NCI-H2171 (cell line): ENCODE measurements at places on chromosomes 5 and 9.
A peak's percentile ranks its signal among the peaks of the same experiment; 100 is the strongest.

GRCh38 chr5:43156388-43156787, 35.6 kb upstream of the NIM1K start:
- no peak for DNase-seq

DNA sequence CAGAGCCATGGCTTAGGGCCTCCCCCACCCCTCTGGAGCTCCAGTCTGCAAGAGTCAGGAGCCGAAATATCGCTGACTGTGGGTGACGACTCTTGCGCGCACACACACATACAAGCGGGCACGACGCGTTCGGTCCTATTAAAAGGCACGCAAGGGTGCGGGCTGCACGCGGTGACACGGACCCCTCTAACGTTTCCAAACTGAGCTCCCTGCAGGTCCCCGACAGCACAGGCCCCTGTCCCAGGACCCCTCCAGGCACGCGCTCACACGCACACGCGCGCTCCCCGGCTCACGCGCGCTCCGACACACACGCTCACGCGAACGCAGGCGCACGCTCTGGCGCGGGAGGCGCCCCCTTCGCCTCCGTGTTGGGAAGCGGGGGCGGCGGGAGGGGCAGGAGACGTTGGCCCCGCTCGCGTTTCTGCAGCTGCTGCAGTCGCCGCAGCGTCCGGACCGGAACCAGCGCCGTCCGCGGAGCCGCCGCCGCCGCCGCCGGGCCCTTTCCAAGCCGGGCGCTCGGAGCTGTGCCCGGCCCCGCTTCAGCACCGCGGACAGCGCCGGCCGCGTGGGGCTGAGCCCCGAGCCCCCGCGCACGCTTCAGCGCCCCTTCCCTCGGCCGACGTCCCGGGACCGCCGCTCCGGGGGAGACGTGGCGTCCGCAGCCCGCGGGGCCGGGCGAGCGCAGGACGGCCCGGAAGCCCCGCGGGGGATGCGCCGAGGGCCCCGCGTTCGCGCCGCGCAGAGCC, at the start of gene GRIN1:
Gene GRIN1 (plus strand): TSS at position 433 of the 746 bp plus-strand sequence. CDS start 333 bp downstream, outside the sequence.
- DNase-seq: peak; percentile 46

GRCh38 chr5:160466889-160467554, 45.4 kb downstream of the PTTG1 start:
- DNase-seq: no peak

- no peak for DNase-seq
Measured at GRCh38 chr9:8863886-8864544, 1064.4 kb upstream of the DMAC1 start.

DNA sequence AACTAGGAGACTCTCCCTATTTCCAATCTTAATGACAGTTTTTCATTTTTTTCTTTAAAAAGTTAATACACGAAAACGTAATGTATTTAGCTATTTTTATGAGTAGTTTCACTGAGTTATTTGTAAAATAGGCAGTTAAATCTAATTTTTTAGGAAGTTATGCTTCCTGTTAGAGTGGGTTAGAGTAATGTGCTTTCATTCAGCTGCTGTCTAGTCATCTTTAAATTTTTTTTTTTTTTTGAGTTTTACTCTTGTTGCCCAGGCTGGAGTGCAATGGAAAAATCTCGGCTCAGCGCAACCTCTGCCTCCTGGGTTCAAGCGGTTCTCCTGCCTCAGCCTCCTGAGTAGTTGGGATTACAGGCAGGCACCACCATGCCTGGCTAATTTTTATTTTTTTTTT, 34.0 kb downstream of the CDC42SE2 start:
- no peak for DNase-seq

GRCh38 chr5:72597456-72597948, 90.3 kb upstream of the ZNF366 start:
- no peak for DNase-seq

DNA sequence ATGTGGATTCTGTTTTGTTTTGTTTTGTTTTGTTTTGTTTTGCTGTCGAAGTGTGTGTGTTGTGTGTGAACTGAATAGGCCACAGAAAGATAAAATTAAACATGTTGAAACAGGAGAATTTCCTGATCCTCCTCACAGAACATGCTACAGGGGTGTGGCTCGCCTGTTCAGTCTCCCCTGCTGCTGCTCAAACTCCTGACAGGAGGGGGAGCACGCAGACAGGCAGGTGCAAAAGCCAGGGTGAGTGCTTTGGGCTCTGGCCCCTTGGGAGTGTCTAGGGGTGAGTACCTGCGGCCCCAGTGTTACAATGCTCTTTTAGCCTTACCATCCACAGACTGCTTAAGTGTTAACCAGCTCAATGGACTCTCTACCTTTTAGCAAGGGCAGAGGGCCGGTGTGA, 473.5 kb downstream of the MAT2B start:
- no peak for DNase-seq

DNA sequence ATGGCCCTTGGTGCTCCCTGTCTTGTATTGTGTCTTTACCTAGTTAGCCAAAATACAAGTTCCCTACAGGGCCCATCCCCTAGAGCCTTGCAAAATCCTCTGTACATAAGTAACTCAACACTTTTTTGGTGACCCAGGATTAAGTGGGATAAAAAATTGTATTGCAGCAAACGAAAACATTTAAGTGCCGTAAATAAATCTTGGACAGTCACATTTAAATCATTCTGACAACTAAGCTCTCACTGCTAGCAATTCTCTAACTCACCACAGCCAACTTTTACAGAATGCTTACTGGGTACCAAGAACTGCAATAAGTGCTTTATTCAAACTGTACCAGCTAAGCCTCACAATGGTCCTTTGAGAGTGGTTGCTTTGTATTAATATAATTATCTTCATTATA, 56.6 kb downstream of the GNAQ start:
- DNase-seq: no peak

DNA sequence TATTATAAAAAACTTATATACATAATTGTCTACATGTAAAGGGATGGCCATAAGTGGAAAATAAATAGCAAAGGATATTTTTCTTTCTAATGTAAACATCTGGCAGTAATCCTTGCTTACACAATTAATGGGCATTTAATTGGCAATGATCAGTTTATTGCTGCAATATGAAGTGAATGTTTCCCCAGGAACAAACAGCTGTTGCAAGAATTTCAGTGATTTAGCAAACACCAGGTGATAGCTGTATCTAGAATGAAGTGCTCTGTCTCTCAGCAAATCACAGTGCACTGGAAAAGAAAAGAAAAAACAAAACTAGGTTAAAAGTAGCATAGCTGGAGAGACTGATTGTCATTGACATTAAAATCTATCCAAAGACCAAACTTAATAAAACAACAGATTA, 594.5 kb upstream of the ARRDC3 start:
- no peak for DNase-seq

GRCh38 chr5:39274398-39275085, 55.2 kb upstream of the FYB1 start:
- no peak for DNase-seq

GRCh38 chr9:6600006-6600405, 45.5 kb downstream of the GLDC start:
- no peak for DNase-seq

GRCh38 chr5:87826507-87826906, 413.8 kb upstream of the CCNH start:
- no peak for DNase-seq

- no peak for DNase-seq
Measured at GRCh38 chr5:115583474-115583873, 18.8 kb downstream of the TICAM2 start.

DNA sequence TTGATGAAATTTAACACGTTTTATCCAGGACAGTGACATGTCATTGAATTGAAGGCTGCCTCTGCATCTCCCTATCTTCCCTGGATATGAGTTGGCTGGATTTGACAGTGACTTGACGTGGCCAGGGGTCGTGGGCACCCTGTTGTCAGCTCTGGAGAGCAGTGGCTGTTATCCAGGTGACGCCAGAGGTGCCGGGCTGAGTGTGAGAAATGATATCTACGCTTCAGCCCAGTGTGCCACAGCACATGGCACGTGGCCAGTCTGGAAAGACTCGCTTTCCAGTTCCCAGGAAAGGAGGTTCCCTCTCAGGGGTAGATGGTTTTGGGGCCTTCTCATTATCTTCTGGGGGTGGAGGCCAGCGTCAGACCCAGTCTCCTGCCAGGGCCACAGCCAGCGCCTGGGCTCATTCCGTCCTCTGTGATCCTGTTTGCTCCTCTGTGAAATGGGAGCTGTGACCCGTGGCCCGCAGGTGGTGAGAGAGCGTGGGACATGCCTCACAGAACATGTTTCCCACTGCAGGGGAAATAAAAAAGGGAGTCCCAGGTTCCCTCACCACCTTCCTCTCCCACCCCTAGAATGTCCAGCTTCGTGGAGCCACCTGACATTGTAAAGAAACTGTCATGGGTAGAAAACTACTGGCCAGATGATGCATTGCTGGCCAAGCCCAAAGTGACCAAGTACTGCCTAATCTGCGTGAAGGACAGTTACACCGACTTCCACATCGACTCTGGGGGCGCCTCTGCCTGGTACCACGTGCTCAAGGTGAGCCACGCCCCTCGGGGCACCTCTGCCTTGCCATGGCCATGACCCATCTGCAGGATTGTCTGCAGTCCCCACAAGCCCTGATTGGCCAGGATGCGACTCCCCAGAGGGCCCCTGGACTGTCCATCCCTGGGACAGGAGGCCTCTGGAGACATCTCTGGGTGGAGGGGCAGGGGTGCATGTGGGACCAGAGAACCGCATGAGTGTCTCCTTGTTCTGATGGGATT, 76.5 kb downstream of the PHF2 start:
- DNase-seq: no peak

DNA sequence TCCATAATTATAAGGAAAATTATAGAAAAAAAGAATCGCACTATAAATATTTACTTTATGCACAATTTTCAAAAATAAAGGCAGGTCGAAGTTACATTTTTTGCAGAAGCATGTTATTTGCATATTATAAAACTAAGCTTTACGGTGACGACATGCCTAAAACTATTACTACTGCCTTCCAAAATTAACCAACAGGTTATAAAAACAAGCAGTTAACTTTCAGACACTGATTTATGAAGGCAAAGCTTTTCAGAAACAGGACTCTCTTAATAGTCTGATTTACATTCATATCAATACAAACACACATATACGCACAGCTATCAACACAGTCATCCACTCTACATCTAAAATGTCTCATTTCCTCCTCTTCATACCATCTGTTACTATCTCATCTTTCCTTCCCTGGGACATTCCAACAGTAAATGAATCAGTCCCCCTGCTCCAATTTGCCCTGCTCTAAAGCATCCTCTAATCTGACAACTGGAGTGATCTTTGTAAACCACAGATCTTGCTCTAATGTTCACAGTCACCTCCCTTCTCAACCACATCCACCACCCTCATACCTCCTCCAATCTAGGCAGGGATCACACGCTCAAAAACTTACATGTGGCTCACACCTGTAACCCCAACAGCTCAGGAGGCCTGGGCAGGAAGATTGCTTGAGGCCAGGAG, 21.6 kb downstream of the FBXW11 start:
- DNase-seq: no peak

GRCh38 chr9:98108531-98109031, 10.4 kb downstream of the TRIM14 start:
- DNase-seq: no peak

GRCh38 chr9:26863074-26863473, 29.5 kb downstream of the CAAP1 start:
- no peak for DNase-seq

DNA sequence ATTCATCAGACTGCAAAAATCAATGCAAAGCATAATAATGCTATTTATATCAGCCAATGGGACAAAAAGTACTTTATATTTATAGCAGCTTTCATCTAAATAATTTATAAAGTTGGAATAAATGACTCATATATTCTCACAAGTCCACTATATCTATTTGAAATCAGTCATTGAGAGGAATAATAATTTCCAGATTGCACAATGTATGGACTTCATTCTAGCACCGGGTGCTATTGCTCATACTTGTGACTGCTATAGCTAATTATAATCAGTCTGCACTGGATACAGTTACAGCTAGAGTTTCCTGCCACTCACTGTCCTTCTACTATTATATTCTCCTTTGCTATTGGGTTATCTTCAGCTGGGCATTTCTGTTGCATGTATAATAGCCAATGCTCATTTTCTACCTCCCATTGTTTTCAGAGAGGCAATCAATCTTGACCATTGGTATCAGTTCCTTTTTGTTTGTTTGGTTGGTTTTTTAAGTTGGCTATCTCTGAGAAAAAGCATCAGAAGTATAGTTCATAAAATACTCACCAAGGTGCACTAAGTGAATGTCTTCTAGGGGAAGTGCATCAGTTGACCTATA, 1.9 kb downstream of the CDH18 start:
- DNase-seq: no peak

DNA sequence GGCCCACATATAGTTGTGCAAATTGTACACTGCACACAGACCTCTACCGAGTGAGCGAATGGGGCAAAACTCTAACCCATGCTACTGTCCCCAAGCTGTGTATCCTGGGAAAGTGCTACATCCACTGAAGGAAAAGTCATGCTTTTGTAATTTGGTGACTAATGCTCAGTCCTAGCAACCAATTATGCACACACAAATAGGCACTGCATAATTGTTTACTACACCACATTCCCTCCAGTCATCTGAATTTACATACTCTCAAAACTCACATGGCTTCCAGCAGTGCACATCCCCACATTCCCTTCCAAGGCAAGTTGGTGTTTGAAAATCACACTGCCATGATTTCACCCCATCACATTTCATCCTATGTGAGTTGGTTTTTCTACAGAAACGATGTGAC, 125.9 kb upstream of the OSMR start:
- no peak for DNase-seq

- DNase-seq: peak; percentile 54
Measured at GRCh38 chr9:16726718-16727451, 143.6 kb downstream of the BNC2 start.

- no peak for DNase-seq
Measured at GRCh38 chr5:110512266-110512665, 214.2 kb downstream of the TMEM232 start.

DNA sequence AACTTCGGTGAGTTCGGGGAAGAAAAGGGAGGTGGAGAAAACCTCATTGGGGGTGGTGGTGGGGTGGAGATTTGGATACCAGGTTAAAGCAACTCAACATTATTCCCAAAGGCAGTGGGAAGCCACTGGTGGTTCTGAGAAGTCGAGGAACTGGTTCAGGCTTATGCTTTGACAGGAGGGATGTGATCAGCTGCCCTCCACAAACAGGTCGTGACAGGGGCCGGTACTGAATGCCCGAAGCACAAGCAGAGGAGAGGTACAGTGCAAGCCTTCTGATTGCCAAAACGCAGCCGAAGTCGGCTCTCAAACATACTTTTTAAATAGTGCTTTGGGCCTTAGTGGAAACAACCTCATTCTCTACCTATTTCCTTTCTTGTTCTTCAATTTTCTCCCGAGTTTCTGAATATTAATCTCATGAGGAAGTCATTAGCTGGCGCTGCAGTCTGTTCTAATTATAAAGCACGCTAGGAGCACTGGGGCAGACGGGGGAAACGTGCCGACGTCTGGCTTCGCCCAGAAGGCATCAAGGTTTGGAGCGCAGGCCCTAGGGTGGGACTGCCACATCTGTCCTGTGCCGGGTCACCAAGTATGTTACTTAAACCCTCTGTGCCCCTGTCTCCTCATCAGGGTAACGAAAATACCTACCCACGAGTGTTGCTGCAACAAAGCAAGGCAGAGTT, 27.3 kb downstream of the SHB start:
- no peak for DNase-seq

- DNase-seq: no peak
Measured at GRCh38 chr5:1659100-1659981, 135.6 kb upstream of the LPCAT1 start.

GRCh38 chr5:137026296-137026695, 472.8 kb downstream of the SPOCK1 start:
- no peak for DNase-seq

- DNase-seq: no peak
Measured at GRCh38 chr5:171805746-171806145, 20.1 kb downstream of the SMIM23 start.

- DNase-seq: no peak
Measured at GRCh38 chr9:93255994-93256877, 72.3 kb downstream of the WNK2 start.
